ENCODE measurements at places on chromosomes 4 and X.

- no peak for DNase-seq
Observed at GRCh38 chr4:125703443-125703842, 388.7 kb downstream of the FAT4 start.

- DNase-seq = no peak
Observed at GRCh38 chr4:13521047-13521446, 23.3 kb downstream of the NKX3-2 start.

DNA sequence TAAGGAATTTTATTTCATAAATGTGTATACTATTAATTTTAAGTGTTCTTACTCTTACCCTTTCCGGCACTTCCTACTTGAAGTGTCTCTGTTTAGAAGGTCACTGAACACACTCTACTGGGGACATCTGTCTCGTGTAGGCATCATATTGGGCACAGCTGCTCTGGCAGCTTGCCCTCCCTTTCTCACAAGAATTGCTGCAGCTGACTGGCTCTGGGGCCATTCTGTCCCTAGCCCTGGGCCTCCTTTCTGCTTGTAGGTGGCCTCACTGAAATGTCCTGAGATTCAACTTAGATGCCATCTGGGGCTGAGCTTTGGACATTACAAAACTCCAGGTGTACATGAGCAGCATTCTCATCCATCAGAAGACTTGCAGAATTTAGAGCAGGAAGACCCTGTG lies 49.6 kb downstream of the SMAD1 start:
- DNase-seq = no peak

GRCh38 chrX:131741103-131741581 lies 197.3 kb downstream of the OR13H1 start:
- peak; percentile 85 for DNase-seq

- no peak for DNase-seq
Observed at GRCh38 chr4:121428721-121429120, 47.9 kb upstream of the QRFPR start.

DNA sequence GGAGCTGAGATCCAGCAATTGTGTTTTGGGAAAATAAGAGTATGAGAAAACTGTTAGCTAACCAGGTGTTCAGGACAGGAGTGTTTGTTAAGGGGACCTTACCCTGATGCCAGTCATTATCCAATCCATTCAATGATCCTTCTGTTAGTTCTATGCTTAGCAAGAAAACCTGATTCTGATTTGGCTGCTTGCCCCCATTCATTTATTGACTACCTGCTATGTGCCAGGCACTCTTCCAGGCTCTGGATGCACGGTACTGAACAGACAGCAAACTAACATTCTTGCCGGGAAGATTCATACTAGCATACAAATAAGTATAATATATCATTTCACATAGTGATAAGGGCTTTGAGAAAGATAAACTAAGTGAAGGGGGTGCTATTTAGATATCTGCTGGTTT lies 1.0 kb upstream of the MECP2 start:
- DNase-seq = no peak

GRCh38 chr4:68748181-68748991 lies 67.4 kb upstream of the UGT2B10 start:
- DNase-seq = no peak

- no peak for DNase-seq
Observed at GRCh38 chr4:102036619-102037376, 246.3 kb downstream of the BANK1 start.

DNA sequence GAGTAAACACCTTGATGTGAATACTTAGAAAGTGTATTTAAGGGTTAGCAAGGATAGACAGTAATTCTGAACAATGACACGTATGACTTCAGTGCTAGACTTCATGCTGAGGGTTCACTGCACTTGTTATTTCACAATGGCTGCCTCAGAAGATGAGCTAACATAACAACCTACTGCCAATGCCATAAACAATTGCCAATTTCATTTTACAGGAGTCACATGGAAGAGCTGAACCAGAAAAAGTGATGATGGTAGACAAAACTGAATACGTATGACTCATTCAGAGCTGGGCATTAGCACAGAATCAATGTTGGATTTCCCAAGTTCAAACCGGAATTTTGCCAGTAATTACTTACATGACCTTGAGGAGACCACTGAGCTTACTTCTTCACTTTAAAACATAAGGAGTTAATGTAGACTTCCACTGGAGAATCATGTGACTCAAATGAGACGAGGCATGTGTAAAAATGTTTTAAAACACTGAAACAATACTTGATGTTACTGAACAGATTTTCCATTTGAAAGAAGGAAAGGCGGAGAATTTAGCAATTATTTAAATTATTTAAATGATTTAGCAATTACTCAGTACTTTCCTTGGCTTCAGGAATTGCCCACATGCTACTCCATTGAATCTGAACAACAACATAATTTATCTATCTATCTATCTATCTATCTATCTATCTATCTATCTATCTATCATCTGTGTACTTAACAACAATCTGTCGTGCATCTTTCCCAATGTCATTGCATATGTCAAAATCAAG lies 868.5 kb upstream of the SLIT2 start:
- no peak for DNase-seq

- peak; percentile 27 for DNase-seq
Observed at GRCh38 chrX:16671005-16671404, 21.0 kb downstream of the S100G start.

DNA sequence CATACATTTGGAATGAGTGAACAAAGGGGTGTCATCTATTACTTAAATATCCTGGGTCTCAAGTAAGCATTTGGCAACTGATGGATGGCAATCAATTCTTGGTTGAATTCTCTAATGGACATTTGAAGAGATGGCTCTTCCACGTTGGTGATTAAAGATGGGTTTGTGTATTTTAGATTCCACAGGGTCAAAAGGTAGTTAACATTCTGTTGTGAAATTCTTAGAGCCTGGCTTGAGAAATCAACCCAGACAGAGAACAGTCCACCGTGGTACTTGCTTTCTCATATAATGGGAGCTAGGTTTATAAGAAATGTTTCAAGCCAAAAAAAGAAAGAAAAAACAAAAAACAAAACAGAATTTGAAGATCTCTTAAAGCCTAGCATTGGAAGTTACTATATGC lies 355.9 kb upstream of the PITX2 start:
- DNase-seq = no peak

DNA sequence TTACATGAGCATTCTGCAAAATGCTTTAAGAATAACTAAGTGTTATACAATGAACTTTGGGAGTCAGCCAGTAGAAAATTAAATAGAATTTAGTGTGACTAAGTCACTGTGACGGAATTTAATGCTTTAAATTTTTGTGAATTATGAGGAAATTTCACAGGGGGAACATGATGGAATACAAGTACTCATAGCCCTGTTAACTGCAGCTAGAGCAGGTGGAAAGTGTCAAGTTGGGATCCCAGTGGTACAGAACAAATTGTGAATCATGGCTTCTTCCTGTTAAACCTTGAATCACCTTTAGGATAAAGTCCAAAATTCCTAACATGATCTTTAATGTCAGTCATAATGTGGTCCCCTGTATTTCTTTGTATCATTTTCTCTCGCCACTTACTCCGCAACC lies 212.2 kb upstream of the CENPE start:
- DNase-seq = no peak

- no peak for DNase-seq
Observed at GRCh38 chr4:36115312-36115711, 129.0 kb downstream of the ARAP2 start.

GRCh38 chr4:33073811-33074210 lies 2353.6 kb downstream of the PCDH7 start:
- no peak for DNase-seq

DNA sequence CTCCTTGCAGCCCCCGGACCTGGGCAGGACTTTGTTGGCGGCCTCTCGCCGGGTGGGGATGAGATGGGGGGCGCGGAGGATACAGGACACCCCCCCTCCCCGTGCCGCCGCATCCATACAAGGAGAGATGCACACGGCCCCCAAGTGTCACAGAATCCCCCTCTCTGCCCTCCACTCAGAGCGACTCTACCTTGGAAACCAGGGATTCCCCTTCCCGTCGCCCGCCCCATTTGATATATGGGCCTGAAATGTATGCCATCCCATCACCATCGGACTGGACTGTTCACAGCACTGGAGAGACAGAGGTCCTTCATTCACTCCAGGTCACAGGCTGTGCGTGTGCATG lies 426 bp downstream of the PORCN start:
- no peak for DNase-seq

DNA sequence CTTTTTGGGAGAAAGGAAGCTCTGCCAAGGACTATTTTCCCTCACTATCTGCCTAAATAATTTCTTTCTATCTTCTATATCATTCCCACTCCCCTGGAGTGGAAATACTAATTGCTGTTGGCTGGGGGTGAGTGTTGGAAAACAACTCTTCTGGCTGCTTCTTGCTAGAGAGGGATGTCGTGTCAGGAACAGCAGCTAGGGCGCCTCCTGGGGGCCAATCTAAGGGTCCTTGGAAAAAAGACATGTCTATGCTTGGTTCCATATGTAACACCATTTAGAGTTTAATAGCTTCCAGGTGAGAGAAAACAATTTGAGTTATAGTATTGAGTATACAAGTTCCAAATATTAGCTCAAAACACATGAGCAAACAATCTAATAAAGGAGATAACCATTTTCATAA lies 111.3 kb downstream of the MAGEE1 start:
- DNase-seq = no peak

- no peak for DNase-seq
Observed at GRCh38 chr4:2809610-2810180, 16.8 kb downstream of the SH3BP2 start.

DNA sequence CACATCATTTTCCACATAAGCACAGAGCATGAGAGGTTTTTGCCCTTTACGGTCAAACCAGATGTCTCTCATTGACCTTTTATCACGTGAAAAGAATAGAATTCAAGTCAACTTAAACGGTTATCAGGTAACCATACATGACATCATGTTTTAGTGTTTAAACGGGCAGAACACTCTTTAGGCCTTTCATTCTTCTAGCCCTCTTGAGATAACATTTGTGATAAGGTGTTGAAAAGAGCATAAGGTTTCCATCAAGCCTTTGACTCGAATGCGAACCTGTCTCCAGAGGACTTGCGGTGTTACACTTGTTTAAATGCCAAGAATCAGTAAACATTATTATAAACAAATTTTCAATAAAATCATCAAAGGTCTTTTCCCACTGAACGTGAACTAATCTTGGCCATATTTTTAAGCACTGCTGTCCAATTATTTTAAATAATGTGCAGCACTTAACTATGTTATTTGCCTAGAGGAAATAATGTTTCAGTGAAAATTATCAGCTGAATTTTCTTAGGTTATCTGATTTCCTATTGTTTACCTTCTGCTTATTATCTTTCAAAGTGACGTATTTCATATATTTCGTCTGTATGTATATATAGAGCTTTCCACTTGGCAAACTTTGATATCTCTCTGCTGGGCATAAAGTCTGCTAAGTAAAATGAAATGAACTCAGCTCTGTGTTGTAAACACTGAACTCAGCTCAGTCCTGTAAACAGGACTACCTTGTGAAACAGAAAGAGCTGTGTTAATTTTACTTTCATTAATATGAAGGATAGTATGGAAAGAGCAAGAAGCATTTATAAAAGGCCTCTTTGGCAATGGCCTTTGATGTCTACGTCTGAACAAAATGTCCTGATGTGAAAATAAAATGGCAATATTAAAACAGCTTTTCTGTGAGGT lies 33.3 kb downstream of the TENM3 start:
- DNase-seq = no peak

DNA sequence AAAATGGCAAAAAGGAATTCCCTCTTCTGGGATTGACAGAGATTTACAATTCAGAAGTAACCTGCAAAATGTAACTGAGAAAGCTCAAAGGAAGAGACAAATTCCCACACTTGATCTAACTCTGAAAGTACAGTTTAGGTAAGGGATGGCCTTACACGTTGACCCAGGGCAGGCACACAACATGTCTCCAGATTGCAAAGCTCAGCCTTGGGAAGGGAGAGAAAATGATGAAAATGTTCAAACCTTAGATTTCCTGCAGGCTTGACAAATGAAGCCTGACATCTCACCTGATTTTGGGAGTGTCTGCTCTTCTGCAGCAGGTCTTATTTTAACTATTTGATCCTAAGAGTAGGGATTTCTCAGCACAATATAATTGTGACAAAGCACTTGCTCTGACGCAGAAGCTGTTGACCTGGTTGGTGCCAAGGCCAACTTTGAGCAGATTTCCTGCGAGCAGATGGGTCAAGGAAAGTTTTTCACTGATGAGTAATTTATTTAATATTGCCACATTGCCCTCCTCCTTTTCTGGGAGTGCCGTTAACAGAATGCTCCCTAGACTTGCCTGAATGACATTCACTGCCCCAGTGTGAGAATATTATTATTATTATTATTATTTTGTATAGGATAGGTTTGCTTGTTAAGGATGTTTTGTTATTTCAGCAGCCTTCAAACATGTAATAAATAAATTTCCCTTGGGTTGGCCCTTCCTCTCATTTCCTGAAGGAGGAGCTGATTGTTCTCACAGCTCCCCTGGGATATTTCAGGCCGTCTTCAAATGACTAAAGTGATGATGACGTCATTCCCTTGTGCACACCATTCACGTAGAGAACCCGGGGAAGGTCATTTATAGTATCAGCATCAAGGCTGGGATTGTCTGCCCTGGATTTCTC lies 157.1 kb downstream of the VEGFC start:
- DNase-seq = no peak

DNA sequence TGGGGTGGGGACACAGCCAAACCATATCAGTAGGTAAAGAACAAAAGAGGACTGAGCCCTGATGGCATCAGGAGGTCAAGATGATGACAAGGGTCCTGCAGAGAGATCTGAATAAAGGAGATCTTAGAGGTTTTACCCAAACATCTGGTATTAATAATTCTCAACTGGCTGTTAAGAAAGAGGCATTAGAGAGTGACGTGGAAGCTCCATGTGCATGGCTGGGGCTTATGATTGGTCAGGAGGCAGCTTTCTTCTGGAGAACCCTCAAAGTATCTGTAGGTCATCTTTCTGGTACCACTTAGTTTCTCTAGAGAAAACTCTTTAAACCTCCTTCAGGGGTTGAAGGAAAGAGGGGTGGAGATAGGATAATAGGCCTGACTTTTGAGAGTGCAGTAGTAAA lies 18.7 kb downstream of the MGST2 start:
- no peak for DNase-seq

DNA sequence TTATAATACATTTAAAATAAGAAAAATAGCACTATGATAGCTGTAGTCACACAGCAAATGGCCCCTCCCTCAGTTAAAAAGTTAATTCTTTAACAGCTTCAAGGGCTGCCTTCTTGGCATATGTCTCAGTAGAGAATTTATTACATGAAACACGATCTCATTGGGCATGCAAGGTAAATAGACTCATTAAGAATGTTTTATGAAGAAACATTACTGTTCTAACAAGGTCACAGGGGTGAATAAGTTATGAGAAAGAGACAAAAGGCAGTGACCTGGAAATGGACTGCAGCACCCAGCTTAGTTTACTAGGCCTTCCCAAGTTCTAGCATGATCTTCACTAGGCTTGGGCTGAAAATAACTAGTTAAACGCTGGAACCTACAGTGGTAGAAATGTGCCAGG lies 277.7 kb downstream of the NR3C2 start:
- DNase-seq = no peak

GRCh38 chr4:131531087-131531486 lies 1618.0 kb upstream of the PCDH10 start:
- DNase-seq = no peak

GRCh38 chr4:74311696-74312313 lies 3.5 kb downstream of the EPGN start:
- peak; percentile 81 for DNase-seq

GRCh38 chr4:117001077-117001476 lies 84.3 kb downstream of the TRAM1L1 start:
- no peak for DNase-seq

GRCh38 chr4:120870279-120870673 lies 52.2 kb downstream of the PRDM5 start:
- DNase-seq = no peak

GRCh38 chr4:7535619-7536018 lies 100.9 kb upstream of the PSAPL1 start:
- DNase-seq = no peak
